ENCODE measurements at places on chromosomes 2 and 18.

DNA sequence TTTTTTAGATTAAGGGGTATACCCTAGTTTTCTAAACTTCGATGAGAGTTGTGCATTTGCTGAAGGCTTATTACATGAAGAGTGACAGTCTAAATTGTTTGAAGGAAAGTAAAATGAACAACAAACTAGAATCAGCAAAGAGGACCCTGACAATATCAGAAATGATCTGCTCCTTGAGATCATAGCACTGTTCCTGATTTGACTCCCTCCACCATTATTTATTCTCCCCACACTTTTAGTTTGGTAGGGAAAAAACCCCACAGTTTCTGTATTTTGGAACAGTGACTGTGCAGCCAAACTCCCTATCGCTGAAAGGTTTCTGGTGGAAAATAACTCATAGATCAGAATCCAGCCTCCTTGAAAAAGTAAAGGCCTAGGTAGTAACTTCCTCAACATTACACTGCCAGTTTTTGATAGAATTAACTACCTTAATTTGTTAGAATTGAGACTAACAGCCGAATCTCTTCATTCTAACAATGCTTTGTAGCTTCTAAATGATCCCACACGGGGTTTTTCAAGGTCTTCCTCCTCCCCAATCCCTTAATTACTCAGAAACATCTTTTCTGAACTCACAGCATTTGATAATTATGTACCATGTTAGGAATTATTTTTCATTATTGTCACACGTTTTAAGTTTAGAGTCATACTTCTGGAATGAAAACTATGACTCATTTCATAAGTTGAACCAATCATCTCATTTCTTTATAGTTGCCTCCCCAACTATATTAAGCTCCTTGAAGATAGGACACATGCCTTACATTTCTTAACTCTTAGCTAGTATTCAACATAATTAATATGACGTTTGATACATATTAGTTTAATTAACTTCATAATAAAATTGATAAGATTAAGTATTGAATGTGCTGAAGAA is 2.9 kb downstream of the MYL12A start:
- no peak for DNase-seq

DNA sequence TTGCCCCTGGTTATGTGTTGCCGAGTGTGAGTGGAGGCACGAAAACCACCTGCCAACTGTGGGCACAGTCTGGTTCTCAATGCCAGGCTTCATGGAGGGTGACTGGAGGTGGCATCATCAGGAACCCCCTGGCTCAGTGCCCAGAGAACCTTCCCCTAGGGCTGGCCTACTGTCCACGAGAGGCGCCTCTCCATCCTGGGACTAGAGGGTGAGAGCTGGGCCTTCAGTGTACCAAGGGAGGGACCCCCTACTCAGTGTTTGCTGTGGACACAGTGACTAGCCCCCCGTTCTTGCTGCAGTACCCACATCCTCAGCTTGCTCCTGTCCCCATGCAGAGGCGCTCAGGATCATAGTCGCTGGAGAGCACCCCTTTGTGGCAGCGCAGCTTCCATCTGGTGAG is 202.6 kb downstream of the HDAC4 start:
- no peak for DNase-seq

- peak; percentile 53 for DNase-seq
Observed at GRCh38 chr2:24050041-24050979, 769 bp downstream of the FKBP1B start.

DNA sequence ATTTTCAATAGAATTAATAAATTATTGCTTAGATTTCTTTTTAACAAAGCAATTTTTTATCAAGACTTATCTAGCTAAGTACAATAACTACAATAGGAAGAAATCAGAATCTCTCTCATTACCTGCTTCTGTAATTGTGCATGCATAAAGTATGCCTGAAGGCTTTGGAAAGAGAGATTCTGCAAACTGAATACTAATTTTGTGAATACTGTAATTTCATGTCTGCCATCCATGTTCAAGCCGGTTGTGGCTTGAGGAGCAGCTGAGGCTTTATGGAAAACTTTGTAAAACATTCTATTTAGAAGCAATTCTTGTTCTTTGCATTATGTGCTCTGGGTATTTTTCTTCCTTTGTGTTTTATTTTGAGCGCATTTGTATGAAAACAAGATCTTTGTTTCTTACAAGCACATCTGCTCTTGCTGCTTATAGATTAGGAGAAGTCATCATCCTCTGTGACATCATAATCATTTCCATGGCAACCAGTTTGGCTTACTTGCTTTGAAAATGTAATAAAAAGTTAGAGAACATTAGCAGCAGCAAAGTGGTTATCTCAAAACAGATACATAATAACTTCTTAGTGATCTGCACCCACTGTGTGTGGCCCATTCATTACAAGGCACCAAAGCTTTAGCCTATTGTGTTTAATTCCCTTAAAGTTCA is 16.0 kb upstream of the IKZF2 start:
- no peak for DNase-seq

DNA sequence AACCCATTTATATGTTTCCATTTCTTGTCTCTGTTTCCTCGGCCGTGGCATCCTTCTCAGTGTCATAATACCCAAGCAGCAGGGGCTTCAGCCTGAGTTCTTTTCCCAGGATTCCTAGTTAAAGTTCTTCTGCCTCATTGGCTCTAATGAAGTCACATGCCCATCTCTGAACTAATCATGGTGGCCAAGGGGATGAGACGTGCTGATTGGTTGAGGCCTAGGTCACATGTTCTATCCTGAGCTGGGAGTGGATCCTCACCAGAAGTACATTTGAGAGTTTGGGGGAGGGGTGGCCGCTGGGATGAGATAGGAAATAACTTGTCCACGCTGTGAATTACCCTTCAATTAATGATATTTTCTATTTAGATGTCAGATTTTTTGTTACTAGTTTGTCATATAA is 3.8 kb upstream of the UGT1A5 start:
- no peak for DNase-seq

DNA sequence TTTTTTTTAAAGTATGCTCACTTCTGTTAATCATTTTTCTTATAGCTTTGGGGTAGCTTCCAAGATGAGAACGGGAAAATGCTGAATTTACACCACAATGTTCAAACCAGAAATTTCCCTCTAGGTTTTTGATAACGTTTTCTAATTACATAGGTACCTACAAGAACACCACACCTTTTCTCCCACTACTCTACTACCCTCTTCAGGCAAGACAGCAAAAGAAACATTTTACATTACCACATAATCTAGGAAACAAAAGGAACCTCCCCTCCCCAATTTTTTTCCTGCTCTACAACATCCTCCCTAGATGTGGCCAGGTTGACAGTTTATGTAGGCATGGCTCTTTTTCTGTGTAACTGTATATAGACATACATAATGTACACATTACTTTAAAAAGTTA is 32.4 kb downstream of the NDUFAF7 start:
- no peak for DNase-seq

DNA sequence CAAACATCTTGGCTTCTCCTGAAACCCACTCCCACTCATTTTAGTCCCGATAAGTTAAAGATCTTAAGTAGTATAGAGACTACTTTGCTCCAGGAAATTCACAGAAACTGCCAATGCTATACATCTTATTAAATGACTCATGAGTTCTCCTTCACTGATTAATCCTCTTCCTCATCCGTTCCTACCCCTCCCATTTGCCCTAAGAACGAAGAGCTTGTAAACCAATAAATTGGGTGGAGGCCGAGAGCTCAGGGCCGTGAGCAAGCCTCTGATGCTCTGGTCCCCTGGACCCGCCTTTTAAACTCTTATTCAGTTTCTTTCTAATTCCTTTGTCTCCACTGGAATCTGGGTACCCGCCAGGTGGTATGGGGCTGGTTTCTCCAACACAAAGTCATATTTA is 68.6 kb downstream of the METTL8 start:
- DNase-seq = no peak

DNA sequence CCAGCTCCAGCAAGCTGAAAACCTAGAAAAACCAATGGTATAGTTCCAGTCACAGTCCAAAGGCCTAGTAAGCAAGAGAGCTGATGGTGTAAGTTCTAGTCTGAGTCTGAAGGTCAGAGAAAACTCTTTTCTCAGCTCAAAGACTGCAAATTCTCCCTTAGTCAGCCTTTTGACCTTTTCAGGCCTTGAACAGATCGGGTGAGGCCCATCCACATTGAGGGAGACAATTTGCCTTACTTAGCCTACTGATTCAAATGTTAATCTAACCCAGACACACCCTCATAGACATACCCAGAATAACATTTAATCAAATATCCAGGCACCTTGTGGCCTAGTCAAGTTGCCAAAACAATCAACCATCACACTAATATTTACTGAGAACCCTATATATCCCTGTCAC is 110.8 kb upstream of the KCNJ3 start:
- DNase-seq = no peak

DNA sequence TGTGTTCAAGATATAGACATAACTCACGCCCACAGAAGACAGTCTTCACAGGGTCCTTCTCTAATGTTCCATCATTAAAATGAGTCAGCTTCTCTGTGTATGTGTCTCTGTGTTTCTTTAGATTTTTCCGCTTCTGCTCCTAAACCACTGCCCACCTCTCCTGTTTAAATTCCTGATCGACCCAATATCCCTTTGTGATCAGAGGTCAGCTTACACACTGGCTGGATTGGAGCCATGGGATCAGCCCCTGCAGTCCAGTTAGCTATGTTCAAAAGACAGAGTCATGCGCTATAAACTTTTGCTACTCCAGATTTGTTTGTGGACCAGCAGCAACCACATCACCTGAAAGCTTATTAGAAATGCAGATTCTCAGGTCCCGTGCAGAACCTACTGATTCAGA is 229.2 kb downstream of the C1D start:
- no peak for DNase-seq

GRCh38 chr2:108916122-108916795 is 72.8 kb downstream of the EDAR start:
- no peak for DNase-seq

DNA sequence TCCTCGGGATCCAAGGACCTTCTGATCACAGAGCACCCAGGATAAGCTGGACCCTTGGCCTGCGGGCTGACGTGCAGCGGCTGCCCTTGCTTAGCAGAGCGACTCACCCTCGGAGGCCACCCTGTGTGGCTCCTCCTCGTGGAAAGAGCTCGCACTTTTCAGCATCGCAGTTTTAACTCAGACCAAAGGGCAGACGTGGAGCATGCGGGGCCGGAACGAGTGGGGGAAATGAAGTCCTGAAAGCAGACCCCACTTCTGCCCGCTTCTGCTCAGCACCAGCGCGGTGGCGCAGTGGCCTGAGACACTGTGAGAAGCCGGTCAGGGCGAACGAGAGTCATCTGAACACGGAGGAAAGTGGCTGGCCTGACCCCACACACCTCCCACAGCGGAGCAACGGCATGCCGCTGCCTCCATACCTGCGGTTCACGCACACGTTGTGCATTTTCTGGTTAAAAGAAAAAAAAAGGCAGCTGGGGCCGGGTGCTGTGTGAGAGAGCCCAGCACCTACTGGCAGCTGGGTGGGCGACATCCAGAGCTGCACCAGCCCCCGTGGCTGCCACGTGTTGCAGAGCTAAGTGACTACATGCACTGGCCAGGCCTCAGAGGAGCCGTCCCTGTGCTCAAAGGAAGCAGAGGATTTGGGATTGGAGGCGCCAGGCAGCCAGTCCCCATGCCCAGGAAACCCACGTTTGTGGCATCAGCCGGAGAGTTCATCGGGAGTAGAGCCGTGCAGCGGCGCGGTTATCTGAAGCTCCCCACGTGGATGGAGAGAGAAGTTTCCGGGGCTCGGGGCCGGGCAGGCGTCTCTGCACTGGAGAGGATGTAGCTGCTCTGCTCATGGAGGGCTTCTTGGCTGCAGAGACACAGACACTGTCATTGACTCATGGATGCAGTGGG is 89.7 kb downstream of the USP40 start:
- DNase-seq = no peak

DNA sequence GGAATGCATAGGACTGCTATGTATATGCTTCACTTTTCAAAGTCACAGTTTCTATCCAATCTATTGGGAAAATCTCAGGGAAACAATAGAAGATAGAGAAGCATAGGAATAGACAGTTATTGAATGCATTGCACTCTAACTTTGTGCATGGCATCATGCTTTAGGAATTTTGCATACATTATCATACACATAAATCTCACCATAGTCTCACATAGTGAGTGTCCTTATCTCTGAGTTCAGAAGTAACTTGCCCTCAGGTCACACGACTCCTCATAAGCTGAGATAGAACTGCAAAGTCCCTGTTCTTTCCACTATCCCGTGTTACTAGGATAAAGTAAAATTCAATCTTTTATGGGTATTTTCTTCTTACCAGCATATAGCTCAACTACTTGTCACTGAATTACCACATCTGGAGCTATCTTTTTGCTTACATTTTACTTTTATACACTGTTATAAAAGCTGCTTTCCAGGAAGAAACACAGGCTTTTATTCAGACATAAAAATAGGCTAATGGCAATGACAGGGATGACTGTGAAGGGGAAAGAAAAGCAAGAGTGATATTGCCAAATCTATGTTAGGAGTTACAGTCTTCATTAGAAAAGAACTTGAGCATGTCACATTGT is 666.9 kb downstream of the XIRP2 start:
- DNase-seq = no peak

GRCh38 chr2:72953976-72954375 is 36.7 kb downstream of the EMX1 start:
- no peak for DNase-seq

DNA sequence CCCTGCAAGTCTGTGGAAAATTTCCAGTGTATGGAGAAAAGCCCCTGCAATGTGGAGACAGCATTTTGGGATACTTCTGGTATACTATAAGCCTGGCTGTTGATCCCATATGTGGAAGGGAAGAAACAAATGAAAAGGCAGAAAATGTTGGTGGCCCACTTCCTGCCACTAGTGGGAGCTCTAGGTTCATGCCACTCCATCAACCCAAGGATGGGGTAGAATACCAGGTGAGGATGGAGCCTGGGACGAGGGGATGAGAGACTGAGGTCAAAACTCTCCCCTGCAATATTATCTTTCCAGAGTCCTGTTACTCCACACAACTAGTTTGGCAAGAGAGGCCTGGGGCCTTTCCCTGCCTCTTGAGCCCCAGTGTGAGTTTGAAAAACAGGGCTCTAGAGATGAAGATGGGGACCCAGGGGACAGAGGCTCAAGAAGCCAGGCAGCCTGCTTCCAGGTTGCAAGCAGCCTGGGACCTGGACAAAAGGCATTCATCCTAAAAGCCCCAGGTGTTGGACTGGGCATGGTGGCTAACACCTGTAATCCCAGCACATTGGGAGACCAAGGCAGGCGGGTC is 31.9 kb downstream of the BMP10 start:
- peak; percentile 5 for DNase-seq

- DNase-seq = no peak
Observed at GRCh38 chr18:10776493-10776892, 250.7 kb downstream of the NAPG start.

DNA sequence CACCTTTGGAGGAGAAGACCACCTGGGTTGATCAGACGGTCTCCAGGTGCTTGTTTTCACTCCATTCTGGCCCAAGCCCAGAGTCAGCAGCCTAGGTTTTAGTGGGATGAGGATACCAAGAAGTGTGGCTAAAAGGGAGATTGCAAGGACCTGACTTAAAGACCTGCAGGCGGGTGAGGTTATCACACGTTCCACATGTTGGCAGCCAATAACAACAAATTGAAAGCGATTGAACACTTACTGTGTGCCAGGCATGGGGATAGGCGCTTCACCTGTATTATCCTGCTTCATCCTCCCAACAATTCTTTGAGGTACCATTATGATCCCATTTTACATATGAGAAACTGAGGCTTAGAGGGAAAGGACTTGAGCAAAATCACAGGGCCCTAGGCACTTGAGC is 5.0 kb downstream of the ARL4C start:
- no peak for DNase-seq

Measured in NCI-H526 (cell line).